ENCODE measurements at places on chromosomes 13 and 19. TPM values are rescaled to one million over a fixed set of nuclear protein-coding genes. Genes with fewer than 3 reads are reported as not detected.
A peak's percentile ranks its signal among the peaks of the same experiment; 100 is the strongest.

DNA sequence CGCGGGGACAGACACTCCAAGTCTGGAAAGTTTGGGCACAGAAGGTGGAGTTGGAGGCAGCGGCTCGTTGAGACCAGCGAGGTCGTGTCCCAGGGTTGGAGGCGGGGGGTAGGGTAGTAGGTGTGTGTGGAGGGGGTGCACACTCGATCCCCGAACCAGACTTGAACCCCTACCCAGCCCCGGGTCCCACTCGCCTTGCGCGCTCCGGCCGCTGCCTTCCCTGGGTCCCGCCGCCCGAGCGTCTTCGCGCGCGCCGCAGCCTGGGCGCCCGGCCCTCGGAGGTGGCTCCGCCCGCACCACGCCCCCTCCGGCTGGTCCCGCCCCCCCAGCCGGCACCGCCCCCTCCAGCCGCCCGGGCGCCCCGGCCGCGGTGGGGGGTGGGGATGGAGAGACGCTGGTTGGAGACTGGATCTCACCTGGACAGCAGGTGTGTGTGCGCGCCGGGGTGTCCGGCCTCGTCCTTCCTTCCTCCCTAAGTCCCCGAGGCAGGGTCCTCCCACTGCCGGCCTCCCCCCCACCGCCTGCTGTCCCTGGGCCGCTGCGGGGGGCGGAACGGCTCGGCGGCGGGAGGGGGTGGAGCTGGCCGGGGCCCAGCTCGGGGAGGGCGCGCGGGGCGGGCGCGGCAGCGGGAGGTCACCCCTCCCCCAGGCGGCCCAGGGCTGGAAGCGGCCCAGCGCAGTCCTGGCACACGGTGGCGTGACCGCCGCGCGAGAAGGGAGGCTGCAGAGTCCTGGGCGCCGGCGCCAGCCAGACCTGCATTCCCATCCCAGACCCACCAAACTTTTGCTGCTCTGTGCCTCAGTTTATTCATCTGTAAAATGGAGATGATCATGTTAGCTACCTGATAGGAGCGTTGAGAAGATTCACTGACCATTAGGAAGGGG, at the start of gene KANK2:
TSS of gene KANK2 (minus strand) at position 255 of the 884 bp plus-strand sequence. CDS start 3,034 bp downstream, outside the sequence.
- ATAC-seq: peak; percentile 90

- no peak for ATAC-seq
Measured at GRCh38 chr13:74111901-74112824, 22.0 kb downstream of the KLF12 start.

IZUMO4 gene
- total RNA-seq: 2.5 TPM

- no peak for ATAC-seq
Measured at GRCh38 chr19:2744113-2744512, 4.3 kb upstream of the SLC39A3 start.

DNA sequence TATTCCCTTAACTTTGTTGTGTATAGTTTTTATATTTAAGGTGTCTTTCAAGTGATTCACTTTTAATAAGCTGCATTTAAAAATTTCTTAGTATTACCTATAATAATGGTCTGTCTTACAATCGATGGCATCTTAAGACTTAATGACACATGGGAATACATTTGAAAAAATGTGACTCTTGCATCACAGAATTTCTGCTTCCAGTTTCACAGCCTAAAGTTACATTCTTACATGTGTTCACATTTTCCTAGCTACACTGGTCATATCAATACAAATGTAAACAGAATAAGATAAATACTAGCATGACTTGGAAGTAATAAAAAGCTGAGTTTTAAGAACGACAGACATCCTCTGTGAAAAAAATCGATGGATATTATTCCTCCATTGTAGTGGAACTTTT, 1597.1 kb upstream of the MIR17HG start:
- ATAC-seq: no peak

GRCh38 chr19:3207461-3208242, 16.8 kb upstream of the CELF5 start:
- no peak for ATAC-seq

GRCh38 chr19:16375157-16375935, 50.7 kb downstream of the KLF2 start:
- no peak for ATAC-seq

GRCh38 chr19:29172302-29172701, 40.6 kb downstream of the UQCRFS1 start:
- ATAC-seq: no peak

DNA sequence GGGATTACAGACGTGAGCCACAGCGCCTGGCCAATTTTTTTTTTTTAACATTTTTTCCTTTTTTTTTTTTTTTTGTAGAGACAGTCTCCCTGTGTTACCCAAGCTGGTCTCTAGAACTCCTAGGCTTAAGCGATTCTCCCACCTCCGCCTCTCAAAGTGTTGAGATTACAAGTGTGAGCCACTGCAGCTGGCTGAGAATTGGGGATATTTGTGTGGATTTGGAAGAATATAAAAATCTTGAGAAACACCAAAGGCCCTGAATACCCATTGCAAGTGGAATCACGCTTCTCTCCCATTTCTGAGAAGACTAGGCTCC, 79.9 kb upstream of the ABCC4 start:
- ATAC-seq: peak; percentile 70

- ATAC-seq: no peak
Measured at GRCh38 chr13:34371645-34372395, 553.9 kb downstream of the RFC3 start.
